NCI-H1417 treated with DMSO at 0.1 percent for 48 hours (cell line): ENCODE measurements at places on chromosomes 1 and 21.

DNA sequence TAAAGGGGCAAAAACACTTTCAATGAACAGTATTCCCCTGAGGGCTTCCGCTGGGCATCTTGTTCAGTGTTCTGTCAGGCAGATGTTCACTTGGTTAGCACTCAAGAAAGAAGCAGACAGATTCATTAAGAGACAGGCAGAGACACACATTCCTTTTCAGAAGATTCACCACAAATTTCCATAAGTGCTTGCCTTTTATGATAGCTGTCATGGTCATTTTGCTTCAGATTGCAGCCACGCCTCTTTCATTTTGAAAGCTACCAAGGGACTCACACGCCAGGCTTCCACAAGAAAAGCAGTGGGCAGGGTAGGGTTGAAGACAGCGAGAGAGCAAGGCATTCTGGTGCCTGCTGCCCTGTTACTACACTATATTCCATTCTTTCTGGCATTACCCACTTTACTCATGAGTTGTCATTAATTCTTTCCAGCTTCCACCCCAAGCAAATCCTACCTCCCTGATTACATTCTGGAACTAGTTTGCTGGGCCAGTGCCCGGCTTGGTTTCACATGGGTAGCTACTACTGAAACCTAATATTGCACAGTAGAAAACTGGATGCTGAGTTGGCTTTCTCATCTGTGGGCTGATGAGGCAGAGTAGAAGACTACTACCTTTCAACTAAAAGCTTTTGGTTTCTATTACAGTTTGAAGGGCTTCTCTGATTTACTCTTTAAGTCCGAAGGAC lies 91.2 kb upstream of the COL24A1 start:
- no peak for DNase-seq

GRCh38 chr1:224377676-224378006 lies 21.0 kb downstream of the CNIH4 start:
- DNase-seq = no peak

- no peak for DNase-seq
These were observed 11.1 kb upstream of the RAVER2 start for GRCh38 chr1:64733581-64734286.

DNA sequence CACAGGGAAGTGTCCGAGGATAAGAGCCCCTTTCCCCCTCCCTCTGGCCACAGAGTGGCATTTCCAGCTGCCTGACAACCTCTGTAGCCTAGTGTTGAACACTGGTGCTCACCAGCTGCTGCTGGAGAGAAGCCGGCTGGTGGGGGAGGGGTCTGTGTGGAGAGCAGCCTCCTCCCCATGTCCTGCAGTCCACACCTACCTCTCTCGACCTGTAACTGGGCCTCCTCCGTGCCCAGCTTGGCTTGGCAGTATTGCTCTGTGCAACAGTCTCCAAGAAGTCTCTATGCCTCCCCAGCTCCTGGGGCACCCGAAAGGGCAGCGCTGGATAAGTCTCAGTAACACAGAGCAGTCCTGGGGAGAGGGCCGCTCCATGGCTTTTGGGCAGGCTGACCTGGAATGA lies 17.0 kb downstream of the PAPPA2 start:
- no peak for DNase-seq

- no peak for DNase-seq
These were observed 458 bp downstream of the CRABP2 start for GRCh38 chr1:156704930-156705320.

DNA sequence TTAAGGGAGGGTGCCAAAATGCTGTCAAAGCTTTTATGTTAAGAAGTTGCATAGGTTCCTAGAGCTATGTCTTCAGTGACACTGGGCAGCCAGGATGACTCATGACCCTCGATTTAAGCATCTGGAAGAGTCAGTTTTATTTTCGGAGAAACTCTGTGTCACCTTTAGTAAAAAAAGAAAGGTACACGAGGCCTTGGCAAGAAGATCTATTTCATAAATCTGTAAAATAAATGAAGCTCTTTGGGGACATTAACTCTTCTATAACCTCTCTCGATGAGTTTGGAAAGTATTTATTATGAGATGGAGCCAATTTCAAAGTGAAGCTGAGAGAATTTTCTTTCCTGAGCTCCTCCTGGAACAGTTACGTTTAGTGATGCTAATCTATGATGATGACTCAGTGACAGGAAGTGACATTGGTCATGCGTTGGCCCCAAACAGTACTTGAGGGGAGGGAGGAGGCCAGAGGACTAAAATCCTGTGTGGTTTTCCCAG lies 156.5 kb downstream of the HLX start:
- DNase-seq = no peak
